ENCODE measurements at places on chromosomes 12 and 14.

GRCh38 chr12:65055859-65056258 is 65.2 kb downstream of the WIF1 start:
- no peak for DNase-seq

DNA sequence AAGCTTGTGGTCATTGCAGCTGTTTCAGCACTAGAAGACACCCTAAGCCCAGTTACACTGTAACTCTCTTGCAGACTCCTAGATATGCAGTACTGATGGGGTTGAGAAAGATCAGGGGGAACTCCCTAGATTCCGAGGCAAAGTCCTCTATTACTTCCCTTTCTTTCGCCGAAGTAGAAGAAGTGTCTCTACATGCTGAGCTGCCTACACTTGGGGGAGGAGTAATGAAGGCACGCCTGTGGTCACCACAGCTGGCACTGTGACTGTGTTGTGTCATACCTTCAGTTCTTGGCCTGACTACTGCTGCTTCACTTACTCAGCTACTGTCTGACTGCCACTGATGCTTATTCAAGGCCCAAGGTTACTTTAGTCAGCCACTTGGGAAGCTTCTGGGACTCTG is 35.1 kb upstream of the RPL10L start:
- DNase-seq: no peak

- DNase-seq: no peak
Observed at GRCh38 chr12:623172-623864, 39.9 kb downstream of the NINJ2 start.

- no peak for DNase-seq
Observed at GRCh38 chr12:24586293-24586692, 362.6 kb downstream of the BCAT1 start.

DNA sequence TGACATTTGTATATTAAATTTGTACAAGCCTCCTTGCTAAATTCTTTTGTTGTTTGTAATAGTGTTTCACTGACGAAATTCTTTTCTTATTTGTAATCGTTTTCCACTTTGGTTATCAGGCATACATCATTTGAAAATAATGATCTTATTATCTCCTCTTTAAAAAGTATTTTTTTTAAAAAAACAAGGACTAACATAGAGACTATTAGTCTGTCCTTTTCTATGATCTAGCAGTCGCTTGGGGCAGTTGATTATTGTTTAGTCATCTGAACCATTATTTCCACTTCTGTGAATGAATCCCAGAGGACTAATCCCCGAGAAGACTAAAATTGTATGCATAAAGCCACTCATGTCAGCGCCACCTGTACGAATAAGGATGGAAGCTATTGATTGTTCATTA is 11.5 kb downstream of the ADGRD1 start:
- DNase-seq: no peak

DNA sequence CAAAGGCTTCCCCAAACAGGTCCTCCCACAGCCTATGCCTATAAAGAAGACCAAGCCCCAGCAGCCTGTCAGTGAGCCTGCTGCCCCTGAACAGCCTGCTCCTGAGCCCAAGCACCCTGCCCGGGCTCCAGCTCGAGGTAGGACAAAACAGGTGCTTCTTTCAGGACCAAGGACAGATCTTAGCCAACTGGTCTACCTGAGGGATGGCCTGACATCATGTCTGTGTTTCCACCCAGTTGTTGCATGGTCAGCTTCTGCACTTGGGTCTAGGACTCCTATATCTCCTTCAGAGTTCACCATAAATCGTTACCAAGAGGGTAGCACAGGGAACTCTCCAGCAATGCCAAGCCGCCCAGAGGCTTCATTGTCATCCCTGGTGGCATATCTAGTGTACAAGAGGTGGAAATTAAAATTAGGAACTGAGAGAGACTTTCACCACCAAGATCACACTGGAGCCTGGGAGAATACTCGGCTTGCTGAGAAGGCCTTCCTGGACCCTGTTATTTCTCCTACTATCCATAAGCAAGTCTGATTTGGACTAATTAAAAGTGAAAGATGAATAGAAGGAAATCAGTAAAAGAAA is 38.2 kb upstream of the OAS1 start:
- no peak for DNase-seq

GRCh38 chr14:37589715-37590427 is 5.2 kb downstream of the FOXA1 start:
- no peak for DNase-seq

GRCh38 chr12:53513712-53514410 is 6.6 kb upstream of the NPFF start:
- no peak for DNase-seq

DNA sequence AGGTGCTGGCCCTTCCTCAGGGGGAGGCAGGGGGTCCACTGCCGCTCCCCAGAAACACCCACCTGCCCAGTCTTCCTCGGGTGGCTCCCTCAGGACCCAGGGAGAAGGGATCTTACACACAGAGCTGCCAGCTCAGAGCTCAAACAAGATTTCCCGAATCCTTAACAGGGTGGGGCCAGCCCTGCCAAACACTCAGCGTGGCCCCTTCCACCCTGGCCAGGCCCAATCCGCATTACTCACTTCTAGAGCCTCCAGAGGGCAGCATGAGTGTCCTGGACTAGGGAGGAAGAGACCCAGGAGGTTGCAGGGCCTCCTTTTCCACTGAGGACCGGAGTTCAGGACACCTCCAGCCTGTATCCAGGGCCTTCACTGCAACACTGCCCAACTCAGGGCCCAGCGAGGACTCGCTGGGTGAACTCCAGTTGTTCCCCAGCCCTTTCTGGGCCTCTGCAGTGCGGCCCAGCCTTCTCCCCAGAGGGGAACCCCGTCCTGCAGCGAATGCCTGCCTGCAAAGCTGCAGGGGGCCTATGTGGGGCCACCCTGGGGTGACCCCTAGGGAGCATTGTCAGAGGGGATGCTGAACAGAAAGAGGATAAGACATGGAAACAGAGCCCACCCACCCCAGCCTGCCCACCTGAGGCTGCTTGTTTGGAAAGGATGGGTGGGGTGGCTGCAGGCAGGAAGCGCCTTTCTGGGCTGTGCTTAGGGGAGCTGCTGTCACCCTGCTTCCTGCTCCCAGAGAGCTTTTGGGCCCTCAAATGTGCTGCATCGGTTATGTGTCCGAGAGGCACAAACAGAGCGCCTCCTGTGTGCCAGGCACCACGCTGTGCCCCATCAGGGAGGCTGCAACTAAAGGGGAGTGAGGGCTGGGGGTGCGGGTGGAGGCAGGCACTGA is 43.8 kb downstream of the CCNK start:
- no peak for DNase-seq

GRCh38 chr12:46432325-46432724 is 59.8 kb upstream of the SLC38A2 start:
- DNase-seq: no peak
